ENCODE measurements at places on chromosomes 5 and 9. TPM values are rescaled to one million over a fixed set of nuclear protein-coding genes. Genes with fewer than 3 reads are reported as not detected.

DRD1 gene
- not detected for total RNA-seq

PCDHB5 gene
- total RNA-seq: 72.2 TPM

TAF11L5 gene
- total RNA-seq: 0.83 TPM

CERCAM gene
- 56.1 TPM for total RNA-seq

PCDH12 gene
- total RNA-seq: 1.7 TPM

SHISAL2B gene
- not detected for total RNA-seq

CCDC180 gene
- 13.1 TPM for total RNA-seq

C5orf58 gene
- total RNA-seq: not detected

BTNL8 gene
- not detected for total RNA-seq

NR5A1 gene
- total RNA-seq: not detected

RGMB gene
- total RNA-seq: 95.9 TPM

MOB3B gene
- 1.8 TPM for total RNA-seq

HMCN2 gene
- 9.3 TPM for total RNA-seq

MUSK gene
- not detected for total RNA-seq

GRCh38 chr5:14131855-14132503 is 11.2 kb upstream of the TRIO start:
- DNase-seq: no peak

DNA sequence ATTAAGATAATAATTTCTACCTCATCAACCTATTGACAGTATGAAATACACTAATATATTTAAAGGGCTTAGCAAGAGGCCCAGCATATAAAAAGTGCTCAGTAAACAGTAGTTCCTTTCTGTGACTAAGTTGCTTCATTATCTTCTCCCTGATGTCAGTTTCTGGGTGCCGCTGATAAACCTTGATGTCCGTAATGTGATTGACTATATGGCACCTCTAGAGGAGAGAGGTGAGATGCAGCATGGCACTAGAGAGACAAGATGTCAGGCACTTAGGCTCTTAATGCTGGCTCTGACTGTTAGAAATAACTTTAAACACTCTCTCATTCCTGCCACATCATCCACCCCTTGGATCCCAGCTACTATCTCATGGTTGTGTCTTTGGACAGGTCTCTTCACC is 455.9 kb upstream of the KLF4 start:
- no peak for DNase-seq

DNA sequence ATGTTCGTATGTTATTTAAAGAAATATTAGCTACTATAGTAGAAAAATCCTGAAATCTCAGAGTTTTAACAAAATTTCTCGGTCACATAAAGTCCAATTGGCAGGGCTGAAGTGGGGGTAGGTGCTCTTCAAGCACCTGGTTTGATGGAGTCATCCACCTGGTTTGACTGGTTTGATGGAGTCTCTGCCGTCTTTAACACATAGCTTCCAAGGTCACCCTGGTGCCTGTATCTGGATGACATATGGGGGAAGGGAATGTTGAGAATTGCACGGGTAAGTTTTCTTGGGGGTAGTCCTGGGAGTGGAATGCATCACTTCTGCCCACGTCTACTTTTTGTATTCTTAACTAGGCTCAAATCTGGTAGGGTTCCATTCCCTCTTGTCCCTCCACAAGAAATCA is 351.2 kb downstream of the SH3GL2 start:
- no peak for DNase-seq

- no peak for DNase-seq
Measured at GRCh38 chr5:103232393-103232999, 26.1 kb upstream of the MACIR start.

- DNase-seq: no peak
Measured at GRCh38 chr5:151541571-151541970, 49.6 kb downstream of the FAT2 start.

DNA sequence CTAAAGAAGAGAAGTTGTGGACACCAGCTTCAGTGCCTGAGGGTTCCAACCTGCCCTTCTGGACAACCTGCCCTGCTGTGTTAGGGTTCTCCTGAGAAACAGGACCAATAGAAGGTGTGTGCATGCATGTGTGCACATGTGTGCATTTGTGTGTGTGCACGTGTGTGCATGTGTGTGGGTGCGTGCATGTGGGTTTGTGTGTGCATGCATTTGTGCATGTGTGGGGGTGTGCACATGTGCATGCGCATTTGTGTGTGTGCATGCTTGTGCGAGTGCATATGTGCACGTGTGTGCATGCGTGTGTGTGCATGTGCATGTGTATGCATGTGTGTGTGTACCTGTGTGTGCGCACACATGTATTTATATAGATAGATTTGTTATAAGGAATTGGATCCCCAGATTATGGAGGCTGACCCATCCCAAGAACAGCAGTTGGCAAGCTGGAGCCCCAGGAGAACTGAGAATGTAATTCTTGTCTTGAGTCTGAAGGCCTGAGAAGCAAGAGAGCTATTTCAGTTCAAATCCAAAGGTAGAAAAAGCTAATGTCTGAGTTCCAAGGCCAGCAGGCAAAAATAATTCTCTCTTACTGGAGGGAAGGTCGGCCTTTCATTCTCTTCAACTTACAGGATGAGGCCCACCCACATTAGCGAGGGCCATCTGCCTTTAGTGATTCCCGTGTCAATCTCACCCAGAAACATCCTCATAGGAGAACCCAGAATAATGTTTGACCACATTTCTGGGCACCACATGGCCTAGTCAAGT is 62.9 kb upstream of the SYNPO start:
- no peak for DNase-seq

DNA sequence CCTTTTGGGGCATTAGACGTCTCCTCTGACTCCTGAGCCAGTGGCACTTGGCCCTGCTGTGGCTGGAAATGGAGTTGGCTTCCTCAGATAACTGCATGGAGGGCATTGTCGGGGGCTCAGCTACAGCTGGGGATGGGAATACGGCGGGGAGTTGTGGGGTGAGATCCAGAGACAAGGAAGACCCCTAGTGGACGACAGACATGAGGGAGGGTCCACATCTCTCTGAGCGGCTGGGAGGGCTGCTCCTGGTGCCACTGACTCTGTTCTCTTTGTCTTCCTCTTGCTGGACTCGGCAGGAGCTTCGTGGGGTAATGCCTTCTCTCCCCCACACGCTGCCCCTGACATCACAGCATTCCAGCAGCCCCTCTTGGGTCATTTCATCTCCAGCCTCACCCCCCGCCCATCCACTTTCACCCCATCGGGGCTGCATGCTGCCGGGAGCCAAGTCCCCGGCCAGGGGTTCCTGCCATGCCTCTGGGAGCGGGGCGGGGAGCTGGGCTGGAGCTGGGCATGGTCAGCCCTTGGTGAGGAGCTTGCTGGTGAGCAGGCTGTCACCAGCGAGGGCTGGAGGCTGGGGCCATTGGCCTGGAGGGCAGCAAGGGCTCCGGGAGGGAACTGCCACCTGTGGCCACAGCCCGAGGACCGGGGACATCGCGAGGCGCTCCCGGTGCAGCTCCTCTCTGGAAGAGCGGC is 172.3 kb downstream of the CACNA1B start:
- DNase-seq: no peak

GRCh38 chr5:82821846-82822633 is 255.2 kb downstream of the TMEM167A start:
- no peak for DNase-seq

GRCh38 chr5:95940758-95941682 is 20.6 kb downstream of the ELL2 start:
- peak; percentile 19 for DNase-seq

DNA sequence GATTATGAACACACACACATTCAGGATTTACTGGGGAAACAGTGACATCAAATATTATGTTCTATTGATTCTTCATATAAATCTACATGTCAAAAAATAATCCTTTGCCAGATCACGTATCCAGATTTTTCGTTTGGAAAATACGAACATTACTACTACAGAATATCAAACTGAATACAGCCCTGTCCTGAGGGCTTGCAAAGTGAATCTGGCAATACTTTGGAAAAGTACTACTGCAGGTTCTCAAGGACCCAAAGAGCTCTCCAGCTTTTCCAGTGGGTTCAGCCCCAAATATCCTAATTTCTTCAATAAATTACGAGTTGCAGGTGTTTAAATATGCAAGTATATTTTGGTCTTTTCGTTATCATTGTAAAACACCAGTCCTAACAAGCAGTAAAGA is 411 bp upstream of the NDUFS4 start:
- DNase-seq: no peak

GRCh38 chr9:134752471-134753168 is 111.0 kb downstream of the COL5A1 start:
- no peak for DNase-seq

DNA sequence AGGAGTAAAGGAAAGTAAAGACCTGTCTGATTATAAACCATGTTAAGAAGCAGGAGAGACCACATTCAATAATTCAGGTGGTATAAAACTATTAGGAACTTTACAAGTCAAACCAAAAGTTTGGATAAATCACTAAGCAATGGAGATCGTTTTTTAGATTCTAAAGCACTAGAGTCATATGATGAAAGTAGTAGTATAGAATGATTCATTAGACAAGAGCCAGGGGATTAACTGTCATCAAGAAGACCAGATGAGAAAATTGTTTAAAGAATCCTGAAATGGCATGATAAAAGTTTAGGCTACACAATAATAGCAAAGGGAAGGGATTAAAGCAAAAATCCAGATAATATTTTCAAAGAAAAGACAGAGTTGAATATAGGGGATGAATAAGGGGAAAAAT is 12.9 kb upstream of the CARNMT1 start:
- no peak for DNase-seq
